ENCODE measurements at places on chromosomes 12 and 14. TPM values are rescaled to one million over a fixed set of nuclear protein-coding genes. Genes with fewer than 3 reads are reported as not detected.

Gene ACRBP
- 0.33 TPM for total RNA-seq

Gene PSME2
- 109 TPM for total RNA-seq

Gene LRTM2
- total RNA-seq: not detected

Gene CCDC198
- not detected for total RNA-seq

Gene KERA
- not detected for total RNA-seq

Gene NEDD1
- 26.7 TPM for total RNA-seq

Gene MMP19
- total RNA-seq: 0.09 TPM

Gene ASPG
- not detected for total RNA-seq

Gene CCDC38
- total RNA-seq: not detected

Gene HHIPL1
- total RNA-seq: 1.2 TPM

Gene KRT75
- total RNA-seq: not detected

Gene GLT8D2
- 5.7 TPM for total RNA-seq

Gene KLRF2
- total RNA-seq: not detected

Gene KRT6A
- not detected for total RNA-seq

Gene SPIC
- not detected for total RNA-seq

Gene SERPINA5
- total RNA-seq: 0.17 TPM

Gene CLEC2A
- not detected for total RNA-seq

Gene OR10G2
- total RNA-seq: not detected

Gene NOVA1
- total RNA-seq: not detected

Gene KRT81
- 0.22 TPM for total RNA-seq

Gene KIF26A
- 11.2 TPM for total RNA-seq

Gene MSRB3
- 47.9 TPM for total RNA-seq

Gene A2M
- total RNA-seq: 71.5 TPM

Gene RPGRIP1
- total RNA-seq: 0.33 TPM

Gene SDR9C7
- not detected for total RNA-seq

Gene ACVRL1
- 263 TPM for total RNA-seq

Gene DNAI7
- 0.11 TPM for total RNA-seq

Gene PPFIA2
- not detected for total RNA-seq

Gene FOXA1
- not detected for total RNA-seq

Gene DCTN2
- 85.5 TPM for total RNA-seq

Gene CPNE6
- total RNA-seq: not detected

Gene ERBB3
- total RNA-seq: 0.33 TPM

Gene ZFHX2
- 0.11 TPM for total RNA-seq

Gene BHLHE41
- 0.11 TPM for total RNA-seq

Gene SPTB
- under 0.01 TPM for total RNA-seq

Gene RHEBL1
- 0.76 TPM for total RNA-seq

Gene SOCS4
- 17.0 TPM for total RNA-seq

Gene TCL1B
- not detected for total RNA-seq

Gene TAS2R8
- total RNA-seq: 0.11 TPM

Gene OR4N2
- not detected for total RNA-seq

Gene SLC38A4
- total RNA-seq: 5.1 TPM

Gene PPP1R13B
- total RNA-seq: 16.3 TPM

Gene DCN
- total RNA-seq: 0.11 TPM

Gene CLEC1A
- total RNA-seq: 15.8 TPM

Gene RECQL
- total RNA-seq: 94.9 TPM

Gene BICDL1
- total RNA-seq: under 0.01 TPM

Gene SLC10A1
- total RNA-seq: not detected

Gene GPR132
- not detected for total RNA-seq

Gene SRGAP1
- total RNA-seq: 5.9 TPM

Gene MIP
- total RNA-seq: 0.26 TPM

Gene NRL
- total RNA-seq: 0.69 TPM

Gene CAPZA3
- total RNA-seq: not detected

Gene NOXRED1
- 0.17 TPM for total RNA-seq

Gene JPH4
- total RNA-seq: not detected
